ENCODE measurements at places on chromosomes 3 and 15. TPM values are rescaled to one million over a fixed set of nuclear protein-coding genes. Genes with fewer than 3 reads are reported as not detected.

DNA sequence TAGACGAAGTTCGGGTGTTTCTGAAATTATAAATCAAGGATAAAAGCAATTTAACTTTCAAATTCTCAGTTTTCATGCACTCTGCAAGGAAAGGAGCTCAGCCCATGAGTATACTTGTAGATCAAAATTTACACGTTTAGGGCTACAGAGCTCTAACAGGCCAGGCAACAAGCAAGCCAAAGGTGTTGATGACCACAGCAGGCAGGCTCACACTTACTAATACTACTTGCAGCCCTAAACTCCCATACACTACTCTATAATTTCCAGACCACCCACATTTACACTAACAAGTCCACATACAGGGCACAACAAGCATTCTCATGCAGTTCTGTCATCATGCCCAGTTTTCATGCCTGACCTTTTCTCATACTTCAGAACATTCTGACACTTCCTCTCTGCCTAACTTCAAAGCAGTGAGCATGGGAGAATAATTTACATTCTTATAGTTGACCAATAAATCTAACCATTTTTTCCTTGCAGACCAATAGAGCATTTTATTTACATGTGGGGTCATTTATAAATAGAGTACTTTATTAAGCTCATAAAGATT lies 124.7 kb upstream of the FRMD4B start:
- H3K4me3 ChIP-seq, result no peak overlapping the region
- no peaks in the 10 kb centered on the region for H3K36me3 ChIP-seq
- H3K27ac ChIP-seq, result no peak overlapping the region

DNA sequence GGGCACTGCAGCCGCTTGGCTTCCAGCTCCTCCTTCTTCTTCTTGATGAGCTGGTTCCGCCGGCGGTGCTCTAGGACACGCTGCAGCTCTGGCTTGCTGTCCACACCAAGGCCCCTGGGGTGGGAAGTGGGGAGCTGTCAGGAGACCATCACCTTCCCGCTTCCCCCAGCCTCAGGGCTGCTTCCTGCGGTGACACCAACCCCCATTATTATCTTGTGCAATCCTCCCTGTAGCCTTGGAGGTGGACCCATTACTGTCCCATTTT lies 10.0 kb downstream of the FAM107A start:
- H3K27me3 ChIP-seq, result no peaks in the 10 kb centered on the region
- no peak overlapping the region for H3K4me3 ChIP-seq
- no peaks in the 10 kb centered on the region for H3K4me1 ChIP-seq
- H3K36me3 ChIP-seq, result no peaks in the 10 kb centered on the region

DNA sequence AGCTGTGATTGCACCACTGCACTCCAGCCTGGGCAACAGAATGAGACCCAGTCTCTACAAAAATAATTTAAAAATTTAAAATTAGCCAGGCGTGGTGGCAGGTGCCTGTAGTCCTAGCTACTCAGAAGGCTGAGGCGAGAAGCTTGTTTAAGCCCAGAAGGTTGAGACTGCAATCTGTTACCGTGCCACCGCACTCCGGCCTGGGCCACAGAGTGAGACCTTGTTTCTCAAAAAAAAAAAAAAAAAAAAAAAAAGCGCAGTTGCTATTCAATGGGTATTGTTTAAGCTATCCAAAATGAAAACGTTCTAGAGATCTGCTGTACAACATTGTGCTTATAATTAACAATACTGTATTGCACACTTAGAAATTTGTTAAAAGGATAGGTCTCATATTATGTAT lies 24.0 kb downstream of the ZNF148 start:
- no peaks in the 10 kb centered on the region for H3K27me3 ChIP-seq
- no peak overlapping the region for H3K27ac ChIP-seq
- H3K4me3 ChIP-seq, result no peak overlapping the region
- no peak for DNase-seq
- H3K4me1 ChIP-seq, result no peaks in the 10 kb centered on the region

GRCh38 chr3:130519754-130520153 lies 2.8 kb downstream of the COL6A6 start:
- H3K27me3 ChIP-seq, result peaks cover 28% of the 10 kb centered on the region
- no peak overlapping the region for H3K4me3 ChIP-seq
- H3K36me3 ChIP-seq, result no peaks in the 10 kb centered on the region
- no peaks in the 10 kb centered on the region for H3K4me1 ChIP-seq
- no peak for DNase-seq

GRCh38 chr3:101010296-101010695 lies 17.1 kb upstream of the ABI3BP start:
- H3K27ac ChIP-seq, result no peak overlapping the region
- no peak for DNase-seq
- H3K27me3 ChIP-seq, result no peaks in the 10 kb centered on the region
- H3K36me3 ChIP-seq, result no peaks in the 10 kb centered on the region
- H3K4me1 ChIP-seq, result no peaks in the 10 kb centered on the region

GRCh38 chr15:100832149-100832942 lies 47.3 kb upstream of the ALDH1A3 start:
- no peak overlapping the region for H3K27ac ChIP-seq
- no peaks in the 10 kb centered on the region for H3K27me3 ChIP-seq
- H3K4me3 ChIP-seq, result no peak overlapping the region
- no peaks in the 10 kb centered on the region for H3K36me3 ChIP-seq
- DNase-seq, result no peak

DNA sequence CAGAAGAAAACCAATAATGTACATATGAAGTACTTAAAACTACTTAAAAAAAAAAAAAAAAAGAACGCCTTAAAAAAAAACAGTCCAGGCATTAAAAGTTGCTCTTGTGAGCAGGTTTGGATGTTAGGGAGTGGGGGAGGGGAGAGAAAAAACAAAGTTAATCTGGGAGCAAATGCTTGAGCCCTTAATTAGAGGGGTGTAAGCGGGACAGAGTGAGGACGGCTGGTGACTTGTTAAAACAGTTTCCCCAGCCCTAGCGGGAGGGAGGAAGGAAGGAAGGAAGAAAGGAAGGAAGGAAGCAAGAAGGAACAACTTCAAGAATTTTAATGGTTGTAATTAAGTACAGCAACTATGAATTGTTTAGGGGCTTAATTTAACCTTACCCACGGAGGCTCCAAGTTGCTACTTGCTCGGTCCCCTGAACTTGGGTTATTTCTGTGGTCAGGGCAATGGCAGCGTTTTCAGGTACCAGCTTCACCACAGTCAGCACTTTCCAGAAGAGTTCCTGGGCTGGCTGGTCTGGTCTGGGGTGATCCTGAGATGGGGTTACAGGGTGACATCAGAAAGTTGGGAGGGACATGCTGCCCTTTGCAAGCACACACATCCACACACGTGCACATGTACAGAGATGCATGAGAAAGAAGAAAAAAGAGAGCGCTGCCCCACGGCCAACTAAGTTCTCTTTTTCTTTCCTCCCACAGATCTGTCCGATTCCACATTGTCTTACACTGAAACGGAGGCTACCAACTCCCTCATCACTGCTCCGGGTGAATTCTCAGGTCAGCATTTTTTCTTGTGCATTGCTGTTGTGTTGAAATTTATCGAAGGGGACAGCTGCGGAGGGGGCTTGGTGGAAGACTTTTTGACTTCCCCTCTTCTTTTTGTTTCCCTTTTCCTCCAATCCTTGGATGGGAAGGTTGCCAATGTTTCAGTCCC lies 14.0 kb downstream of the SMAD6 start:
- H3K27me3 ChIP-seq, result no peaks in the 10 kb centered on the region
- H3K36me3 ChIP-seq, result peaks cover 21% of the 10 kb centered on the region
- peaks cover 31% of the 10 kb centered on the region for H3K4me1 ChIP-seq
- DNase-seq, result no peak

DNA sequence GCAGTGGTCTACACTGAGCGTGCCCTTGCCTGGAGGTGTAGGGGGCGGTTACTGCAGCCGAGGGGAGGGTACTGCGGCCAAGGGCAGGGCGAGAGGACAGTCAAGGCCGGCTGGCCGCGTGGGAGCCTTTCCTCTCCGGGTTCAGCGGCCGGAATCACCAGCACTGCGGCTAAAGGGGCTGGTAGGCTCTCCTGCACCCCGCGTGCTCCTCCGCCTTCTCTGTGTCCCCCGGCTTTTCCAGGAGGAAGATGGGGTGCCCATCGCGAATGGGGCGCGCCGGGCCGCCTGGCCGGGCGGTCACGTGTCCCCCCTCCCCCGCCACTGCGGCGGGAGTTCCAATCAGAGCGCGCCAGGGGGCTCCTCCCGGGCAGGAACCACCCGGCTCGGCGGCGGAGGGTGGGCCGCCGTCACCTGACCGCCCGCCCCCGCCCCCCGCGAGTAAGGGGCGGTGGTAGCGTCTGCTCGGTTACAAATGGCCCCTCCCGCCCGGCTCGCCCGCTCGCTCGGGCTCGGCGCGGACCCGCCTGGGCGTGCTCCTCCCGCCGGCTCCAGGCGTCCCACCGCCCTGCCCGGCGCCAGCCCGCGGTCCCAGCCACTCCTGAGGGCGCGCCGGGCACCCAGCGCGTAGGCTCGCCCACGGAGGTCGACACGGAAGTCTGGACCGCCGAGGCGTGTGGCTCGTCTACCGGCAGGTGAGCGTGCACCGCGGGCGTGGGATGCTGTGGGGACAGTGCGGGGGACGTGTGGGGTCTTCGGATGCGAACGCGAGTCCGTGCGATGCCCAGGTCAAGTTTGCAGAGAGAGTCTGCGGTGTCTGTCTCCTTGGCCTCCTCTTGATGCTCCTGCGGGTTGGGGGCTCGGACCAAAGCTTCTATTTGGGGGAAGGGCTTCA lies 242.6 kb upstream of the TOPAZ1 start:
- DNase-seq, result no peak
- H3K27me3 ChIP-seq, result no peaks in the 10 kb centered on the region
- no peak overlapping the region for H3K27ac ChIP-seq
- H3K36me3 ChIP-seq, result no peaks in the 10 kb centered on the region
- H3K4me3 ChIP-seq, result peak overlapping the region; percentile 20

GRCh38 chr15:81911022-81911971 lies 134.5 kb downstream of the MEX3B start:
- H3K4me3 ChIP-seq, result no peak overlapping the region
- peaks cover 21% of the 10 kb centered on the region for H3K4me1 ChIP-seq
- DNase-seq, result peak; percentile 77
- H3K36me3 ChIP-seq, result no peaks in the 10 kb centered on the region
- no peak overlapping the region for H3K27ac ChIP-seq

GRCh38 chr3:119219069-119219468 lies 21.6 kb downstream of the B4GALT4 start:
- no peak overlapping the region for H3K4me3 ChIP-seq
- DNase-seq, result no peak
- peaks cover 22% of the 10 kb centered on the region for H3K36me3 ChIP-seq
- no peaks in the 10 kb centered on the region for H3K4me1 ChIP-seq
- H3K27me3 ChIP-seq, result no peaks in the 10 kb centered on the region

GRCh38 chr3:37899711-37900306 lies 38.1 kb downstream of the CTDSPL start:
- H3K36me3 ChIP-seq, result no peaks in the 10 kb centered on the region
- H3K27me3 ChIP-seq, result no peaks in the 10 kb centered on the region
- H3K27ac ChIP-seq, result no peak overlapping the region
- DNase-seq, result no peak
- no peak overlapping the region for H3K4me3 ChIP-seq

GRCh38 chr3:151769175-151769574 lies 35.4 kb downstream of the AADACL2 start:
- H3K36me3 ChIP-seq, result no peaks in the 10 kb centered on the region
- H3K4me1 ChIP-seq, result peaks cover 8% of the 10 kb centered on the region
- no peak overlapping the region for H3K4me3 ChIP-seq
- H3K27me3 ChIP-seq, result no peaks in the 10 kb centered on the region

GRCh38 chr3:161020256-161020655 lies 84.9 kb downstream of the B3GALNT1 start:
- no peak for DNase-seq
- H3K4me1 ChIP-seq, result no peaks in the 10 kb centered on the region
- H3K36me3 ChIP-seq, result no peaks in the 10 kb centered on the region
- H3K27me3 ChIP-seq, result no peaks in the 10 kb centered on the region

GRCh38 chr15:99123713-99124451 lies 19.0 kb downstream of the SYNM start:
- peaks cover 16% of the 10 kb centered on the region for H3K4me1 ChIP-seq
- DNase-seq, result peak; percentile 78

- DNase-seq, result no peak
- H3K27ac ChIP-seq, result no peak overlapping the region
- no peaks in the 10 kb centered on the region for H3K4me1 ChIP-seq
- H3K36me3 ChIP-seq, result no peaks in the 10 kb centered on the region
- no peak overlapping the region for H3K4me3 ChIP-seq
Measured at GRCh38 chr15:95591886-95592285, 738.6 kb upstream of the NR2F2 start.

- H3K4me3 ChIP-seq, result peak overlapping the region; percentile 74
- peak; percentile 63 for DNase-seq
Measured at GRCh38 chr3:98732286-98733052, 30.7 kb upstream of the ST3GAL6 start.

- DNase-seq, result peak; percentile 94
- H3K4me1 ChIP-seq, result peaks cover 9% of the 10 kb centered on the region
- H3K4me3 ChIP-seq, result no peak overlapping the region
- no peaks in the 10 kb centered on the region for H3K27me3 ChIP-seq
- H3K27ac ChIP-seq, result no peak overlapping the region
Measured at GRCh38 chr3:45188719-45189659, 37.1 kb downstream of the TMEM158 start.

- H3K4me3 ChIP-seq, result no peak overlapping the region
- no peaks in the 10 kb centered on the region for H3K27me3 ChIP-seq
- H3K36me3 ChIP-seq, result no peaks in the 10 kb centered on the region
- H3K27ac ChIP-seq, result no peak overlapping the region
Measured at GRCh38 chr3:41525303-41526064, 326.2 kb downstream of the CTNNB1 start.

DNA sequence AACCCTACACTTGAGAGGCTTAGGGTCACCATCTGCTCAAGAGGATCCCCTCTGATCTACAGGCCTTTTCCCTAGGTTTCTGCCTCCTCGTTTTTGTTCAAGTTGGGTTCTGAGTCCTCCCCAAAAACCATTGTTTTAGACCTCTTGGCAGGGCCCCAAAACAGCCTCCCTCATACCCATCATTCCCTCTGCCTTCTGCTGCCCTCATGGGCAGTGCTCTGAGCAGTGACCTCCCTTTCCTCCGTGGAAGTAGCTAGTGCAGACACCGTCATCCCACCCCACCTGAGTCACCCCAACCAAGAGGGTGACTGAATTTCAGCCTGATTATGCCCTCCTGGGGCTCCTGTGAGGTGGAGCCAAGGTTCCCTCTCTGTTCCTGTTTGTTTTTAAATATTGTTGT lies 92.0 kb downstream of the RBPMS2 start:
- H3K4me1 ChIP-seq, result peaks cover 15% of the 10 kb centered on the region
- DNase-seq, result no peak
- no peaks in the 10 kb centered on the region for H3K27me3 ChIP-seq
- no peak overlapping the region for H3K27ac ChIP-seq
- peaks cover 50% of the 10 kb centered on the region for H3K36me3 ChIP-seq

GRCh38 chr3:41033956-41034519 lies 165.3 kb upstream of the CTNNB1 start:
- no peak for DNase-seq
- no peaks in the 10 kb centered on the region for H3K27me3 ChIP-seq
- no peak overlapping the region for H3K27ac ChIP-seq
- H3K4me3 ChIP-seq, result no peak overlapping the region
- no peaks in the 10 kb centered on the region for H3K36me3 ChIP-seq
- H3K4me1 ChIP-seq, result peaks cover 1% of the 10 kb centered on the region

- no peaks in the 10 kb centered on the region for H3K4me1 ChIP-seq
- no peak overlapping the region for H3K27ac ChIP-seq
- no peak overlapping the region for H3K4me3 ChIP-seq
- DNase-seq, result peak; percentile 33
Measured at GRCh38 chr3:72665701-72666446, 182.4 kb downstream of the SHQ1 start.

Gene NTRK3
- 5.6 TPM for total RNA-seq

Gene ITGA11
- total RNA-seq, result 1.8 TPM

Gene FEZF2
- not detected for total RNA-seq

Gene RHCG
- 0.17 TPM for total RNA-seq

Gene RTP1
- total RNA-seq, result not detected

Gene SLC28A2
- total RNA-seq, result 1.5 TPM

Gene MUC4
- 32.0 TPM for total RNA-seq
